Fibroblast of gingiva (primary cell): ENCODE measurements at places on chromosomes 6 and 20.
A peak's percentile ranks its signal among the peaks of the same experiment; 100 is the strongest.

DNA sequence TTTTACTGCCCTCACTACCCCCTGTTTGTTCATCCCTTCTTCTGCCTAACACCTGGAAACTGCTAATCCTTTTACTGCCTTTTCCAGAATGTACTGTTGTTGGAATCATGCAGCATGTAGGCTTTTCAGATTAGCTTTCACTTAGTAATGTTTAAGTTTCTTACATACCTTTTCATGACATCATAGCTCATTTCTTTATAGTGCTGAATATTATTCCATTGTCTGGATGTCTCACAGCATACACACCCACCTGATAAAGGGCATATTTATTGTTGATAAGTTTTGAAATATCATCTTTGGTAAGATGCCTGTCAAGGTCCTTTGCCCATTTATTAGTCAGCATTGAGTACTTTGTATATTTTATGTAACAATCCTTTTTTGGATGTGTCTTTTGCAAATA is 588.2 kb upstream of the NRSN1 start:
- DNase-seq, result no peak

DNA sequence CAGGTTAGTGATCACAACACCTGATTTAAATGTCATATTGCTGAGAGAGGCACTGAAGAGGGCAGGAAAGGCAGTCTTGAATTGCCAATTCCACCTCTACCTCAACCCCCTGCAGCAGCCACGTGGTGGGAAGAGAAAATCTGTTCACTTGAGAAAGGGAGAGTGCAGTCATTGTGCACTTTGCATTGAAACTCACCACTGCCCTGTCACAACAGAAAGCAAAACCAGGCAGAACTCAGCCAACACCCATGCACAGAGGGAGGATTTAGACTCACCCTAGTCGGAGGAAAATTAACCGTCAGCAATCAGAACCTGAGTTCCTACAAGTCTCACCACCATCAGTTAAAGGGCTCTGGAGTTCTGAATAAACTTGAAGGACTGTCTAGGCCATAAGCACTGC is 1040.2 kb downstream of the HACE1 start:
- DNase-seq, result no peak

GRCh38 chr20:21573259-21573658 is 59.4 kb upstream of the NKX2-2 start:
- DNase-seq, result no peak

DNA sequence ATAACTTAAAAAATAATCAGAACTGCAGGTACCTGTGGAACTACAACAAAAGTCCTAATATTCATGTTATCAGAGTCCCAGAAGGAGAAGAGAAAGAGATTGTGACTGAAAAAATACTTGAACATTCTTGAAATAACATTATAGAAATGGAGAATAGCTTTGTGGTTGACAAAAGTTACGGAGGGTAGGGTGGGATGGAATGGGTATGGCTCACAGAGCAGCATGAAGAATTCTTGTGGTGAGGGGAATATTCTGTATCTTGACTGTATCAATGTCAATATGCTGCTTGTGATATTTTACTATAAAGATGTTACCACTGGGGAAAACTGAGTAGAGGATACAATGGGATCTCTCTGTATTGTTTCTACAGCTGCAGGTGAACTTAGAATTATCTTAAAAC is 122.5 kb downstream of the DST start:
- no peak for DNase-seq

GRCh38 chr6:124226396-124226795 is 422.7 kb downstream of the NKAIN2 start:
- no peak for DNase-seq

DNA sequence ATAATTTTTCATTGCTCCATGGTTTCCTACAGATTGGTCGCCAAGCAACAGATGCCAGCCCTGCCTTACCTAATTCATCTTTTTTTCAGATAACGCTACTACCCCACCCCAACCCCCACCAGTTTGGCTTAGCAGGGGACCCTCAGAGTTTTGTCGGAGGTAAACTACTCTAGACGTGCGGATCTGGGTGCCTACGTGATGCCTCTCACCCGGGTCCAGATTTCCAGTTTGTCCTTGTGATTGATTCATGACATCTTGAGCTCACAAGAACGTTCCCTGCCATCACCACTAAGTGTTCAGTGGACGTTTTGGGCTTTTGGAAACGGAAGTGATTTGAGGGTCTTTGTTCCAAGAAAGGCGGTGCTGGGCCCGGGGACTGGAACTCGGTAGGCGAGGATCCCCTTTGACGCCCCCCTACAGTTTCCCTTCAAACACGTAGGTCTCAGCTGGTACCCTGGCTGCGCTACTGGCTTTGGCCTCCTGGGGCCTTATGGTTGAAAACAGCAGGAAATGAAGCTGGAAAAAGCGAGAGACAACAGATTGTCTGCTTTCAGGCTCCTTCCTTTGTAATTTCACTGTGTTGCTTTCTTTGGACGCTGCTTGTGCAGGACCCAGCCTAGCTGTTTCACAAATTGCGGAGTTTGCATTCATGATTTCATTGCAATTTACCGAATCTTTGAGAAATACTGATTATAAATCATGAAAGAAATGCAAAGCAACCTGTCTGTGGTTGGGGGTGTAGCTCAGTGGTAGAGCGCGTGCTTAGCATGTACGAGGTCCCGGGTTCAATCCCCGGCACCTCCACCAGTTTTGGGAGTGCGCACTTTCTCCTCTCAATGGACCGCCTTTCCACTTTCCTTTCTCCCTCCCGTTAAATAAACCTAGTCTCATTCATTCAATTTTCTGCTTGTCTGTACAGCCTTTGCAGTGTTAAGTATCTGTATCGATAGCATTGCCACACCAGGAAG is 81.0 kb downstream of the GPX5 start:
- DNase-seq, result peak; percentile 67

- DNase-seq, result no peak
Observed at GRCh38 chr6:7201732-7202541, 94.2 kb downstream of the RREB1 start.

DNA sequence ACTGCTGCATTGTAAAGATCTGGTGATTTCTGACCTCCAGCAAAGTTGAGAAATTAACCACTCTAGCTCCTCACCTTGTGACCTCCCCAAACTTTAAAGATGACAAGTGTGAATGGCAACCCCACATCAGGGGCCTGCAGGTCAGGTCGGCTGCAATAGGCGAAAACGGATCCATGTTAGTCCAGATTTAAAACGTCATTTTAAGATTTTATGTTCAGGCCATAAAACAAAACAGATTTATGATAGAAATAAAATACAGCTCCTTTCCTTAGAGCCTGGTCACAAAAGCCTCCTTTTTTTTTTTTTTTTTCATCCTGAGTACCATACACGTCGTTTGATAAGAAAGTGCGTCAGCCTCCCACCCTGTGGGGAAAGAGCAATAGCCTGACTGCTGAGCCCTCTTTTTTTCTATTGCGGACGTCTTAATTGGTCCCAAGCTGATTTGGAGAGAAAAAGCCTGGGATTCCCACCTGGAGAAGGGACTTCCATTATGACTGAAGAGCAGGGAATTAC is 519.2 kb upstream of the NOX3 start:
- no peak for DNase-seq

DNA sequence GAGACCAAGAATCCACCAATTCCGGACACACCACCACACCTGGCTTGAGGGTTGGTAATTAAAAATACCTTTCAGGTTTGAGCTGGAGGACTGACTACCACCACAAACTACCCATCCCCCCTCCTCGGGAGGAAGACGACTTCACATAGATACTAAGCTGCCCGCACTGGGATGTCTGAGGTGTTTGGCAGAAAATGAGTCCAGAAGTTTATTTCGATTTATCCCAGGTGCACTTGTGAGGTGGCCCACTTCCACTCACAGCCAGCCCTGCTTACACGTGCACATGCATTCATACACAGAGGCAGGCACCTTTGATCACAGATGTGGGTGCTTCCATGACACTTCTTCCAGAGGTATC is 187.1 kb downstream of the ID4 start:
- DNase-seq, result no peak

DNA sequence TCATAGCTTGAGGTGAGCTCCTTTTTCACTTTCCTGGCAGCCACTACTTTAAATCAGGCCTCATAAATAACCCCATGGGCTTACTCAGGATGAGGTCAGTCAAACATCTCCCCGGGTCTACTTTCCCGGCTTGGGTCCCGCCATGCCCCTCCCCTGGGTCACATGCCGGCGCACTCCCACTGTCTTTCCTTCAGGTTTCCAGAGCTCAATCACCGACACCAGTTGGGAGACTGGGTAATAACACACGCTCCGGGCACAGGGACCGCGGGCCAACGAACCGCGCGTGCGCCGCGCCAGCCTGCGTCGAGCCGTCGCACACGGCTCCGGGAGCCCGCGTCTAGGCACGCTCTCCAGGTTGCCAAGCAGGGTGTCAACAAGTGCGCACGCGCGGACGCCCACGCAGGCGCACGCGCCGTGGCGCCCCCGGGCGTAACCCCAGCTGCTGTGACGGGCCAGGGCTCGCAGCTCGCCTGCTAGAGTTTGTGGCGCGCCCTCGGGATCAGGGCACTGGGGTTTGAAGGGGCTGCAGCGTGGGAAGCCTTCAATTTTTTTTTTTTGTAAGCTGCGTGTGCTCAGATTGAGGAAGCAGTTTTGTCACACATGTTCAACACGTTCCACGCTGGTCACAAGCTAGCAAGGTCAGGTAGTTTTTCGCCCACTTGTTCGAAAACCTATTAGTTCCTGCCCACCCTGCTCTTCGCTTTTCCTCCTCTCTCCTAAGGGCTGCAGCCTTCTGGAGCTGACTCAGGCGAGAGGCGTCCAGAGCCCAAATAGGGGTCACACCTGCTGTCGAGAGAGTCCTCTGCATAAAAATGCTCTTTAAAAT is 31.8 kb downstream of the TFAP2B start:
- peak; percentile 79 for DNase-seq

DNA sequence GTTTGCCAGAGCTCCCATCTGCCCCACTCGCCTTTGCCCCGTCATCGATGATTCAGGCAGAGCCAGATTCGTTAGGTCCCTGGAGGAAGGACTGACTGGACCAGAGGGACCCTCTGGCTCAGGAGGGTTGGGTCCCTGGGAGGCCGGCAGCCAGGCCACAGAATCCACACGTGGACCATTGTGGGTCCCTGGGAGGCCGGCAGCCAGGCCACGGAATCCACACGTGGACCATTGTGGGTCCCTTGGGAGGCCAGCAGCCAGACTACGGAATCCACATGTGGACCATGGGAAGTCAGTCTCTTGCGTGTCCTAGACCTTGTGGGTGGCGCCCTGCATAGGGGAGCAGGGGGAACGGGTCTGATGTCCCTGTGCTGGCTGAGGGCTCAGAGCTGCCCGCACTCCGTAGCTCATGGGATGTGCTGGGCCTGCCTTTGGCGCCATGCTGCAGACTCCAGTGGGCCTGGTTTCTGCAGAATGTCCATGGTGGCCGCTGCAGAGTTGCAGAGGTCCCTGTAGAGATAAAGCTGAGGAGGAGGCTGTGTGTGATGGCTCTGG is 23.5 kb downstream of the UCKL1 start:
- no peak for DNase-seq

DNA sequence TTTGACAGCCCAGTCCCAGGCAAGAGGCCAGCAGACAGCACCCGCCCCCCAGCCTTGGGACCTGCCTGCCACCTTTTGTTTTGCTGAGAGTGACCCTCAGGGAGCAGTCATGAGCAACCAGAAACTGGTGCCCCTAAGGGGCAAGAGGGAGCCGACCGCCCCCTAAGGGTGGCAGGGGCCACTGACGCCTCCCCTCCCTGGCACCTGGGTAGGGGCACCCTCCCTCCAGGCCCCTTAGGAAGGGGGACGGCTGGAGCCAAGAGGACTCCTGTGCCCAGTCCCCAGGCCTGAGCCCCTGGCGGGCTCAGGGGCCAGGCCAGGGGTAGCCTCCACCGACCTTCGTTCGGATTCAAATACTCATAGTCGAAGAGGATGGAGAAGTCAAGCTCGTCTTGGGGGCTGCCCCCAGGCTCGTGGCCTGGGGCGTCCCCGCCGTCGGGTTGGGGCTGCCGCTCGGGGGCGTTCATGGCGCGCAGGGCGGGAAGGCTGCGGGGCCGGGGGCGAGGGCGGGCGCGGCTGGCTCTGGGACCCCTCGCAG is 417 bp downstream of the NFATC2 start:
- no peak for DNase-seq

DNA sequence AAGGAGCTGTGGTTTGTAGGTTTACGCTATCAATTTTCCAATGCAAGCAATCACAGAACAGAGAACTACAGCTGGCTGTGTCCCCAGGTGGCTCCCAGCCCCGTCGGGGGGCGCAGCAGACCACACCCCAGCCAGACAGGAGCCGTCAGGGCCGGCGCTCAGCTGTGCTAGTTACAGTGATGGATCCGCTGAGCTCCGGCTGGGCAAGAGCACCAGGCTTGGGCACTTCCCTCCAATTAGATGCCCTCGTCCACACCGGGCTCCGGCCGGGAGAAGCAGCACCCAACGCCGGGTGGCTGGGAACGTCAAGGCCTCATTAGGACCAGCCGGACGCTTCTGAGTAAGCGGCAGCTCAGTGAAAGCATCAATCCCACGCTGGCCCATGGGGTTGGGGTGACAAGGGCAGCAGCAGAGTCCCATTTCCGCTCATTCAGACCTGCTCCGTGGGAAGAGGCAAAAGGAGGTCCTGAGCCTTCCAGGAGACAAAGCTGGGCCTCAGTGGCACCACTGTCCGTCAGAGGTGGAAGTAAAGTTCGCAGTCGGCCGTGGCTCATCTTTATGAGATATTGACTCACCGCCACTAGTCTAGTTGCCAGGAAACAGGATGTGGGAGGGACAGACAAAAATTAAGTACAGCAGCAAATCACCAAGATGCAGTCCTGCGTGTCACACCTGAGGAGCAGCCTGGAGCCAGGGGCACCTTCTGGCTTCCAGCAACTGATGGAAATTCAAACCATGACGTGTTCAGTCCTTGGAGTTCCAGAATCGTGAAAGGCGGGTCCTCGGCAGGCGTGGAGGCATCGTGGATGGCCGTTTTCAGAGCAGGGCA is 164.1 kb downstream of the TAF4 start:
- DNase-seq, result no peak

GRCh38 chr6:119171088-119171841 is 92.8 kb upstream of the FAM184A start:
- DNase-seq, result no peak

DNA sequence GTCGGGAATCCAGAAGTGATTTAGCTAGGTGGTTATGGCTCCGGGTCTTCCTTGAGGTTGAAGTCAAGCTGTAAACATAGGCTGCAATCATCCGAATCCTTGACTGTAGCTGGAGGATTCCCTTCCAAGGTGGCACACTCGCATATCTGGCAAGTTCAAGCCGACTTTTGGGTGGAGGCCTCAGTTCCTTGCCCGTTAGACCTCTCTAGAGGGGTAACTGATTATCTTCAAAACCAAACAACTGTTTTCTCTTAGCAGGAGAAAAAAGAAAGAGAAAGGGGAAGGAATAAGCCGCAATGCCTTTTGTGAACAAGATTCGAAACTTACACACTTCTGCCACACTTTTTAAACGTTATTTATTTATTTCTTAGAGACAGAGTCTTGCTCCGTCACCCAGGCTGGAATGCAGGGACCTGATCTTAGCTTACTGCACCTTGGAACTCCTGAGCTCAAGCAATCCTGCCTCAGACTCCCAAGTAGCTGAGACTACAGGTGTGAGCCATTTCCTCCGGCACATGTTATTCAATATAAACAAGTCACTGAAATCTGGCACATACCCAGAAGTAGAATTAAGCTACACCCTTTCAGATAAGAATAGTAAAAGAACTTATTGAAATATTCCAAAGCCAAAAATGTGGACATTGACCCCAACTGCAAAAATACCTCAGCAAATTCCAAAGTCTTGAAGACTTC is 76.3 kb downstream of the HFE start:
- no peak for DNase-seq
